SK-N-SH treated with all-trans-retinoic acid at 6 μM for 48 hours (cell line): ENCODE measurements at places on chromosomes 2 and 18.
A peak's percentile ranks its signal among the peaks of the same experiment; 100 is the strongest.

GRCh38 chr2:168035458-168035857 is 211.9 kb downstream of the STK39 start:
- ATAC-seq = no peak

GRCh38 chr2:74843899-74844298 is 10.0 kb downstream of the HK2 start:
- peak; percentile 3; the same call in 1 of the 3 replicates for ATAC-seq

GRCh38 chr2:29317077-29317517 is 201.9 kb downstream of the CLIP4 start:
- peak; percentile 81 for ATAC-seq

DNA sequence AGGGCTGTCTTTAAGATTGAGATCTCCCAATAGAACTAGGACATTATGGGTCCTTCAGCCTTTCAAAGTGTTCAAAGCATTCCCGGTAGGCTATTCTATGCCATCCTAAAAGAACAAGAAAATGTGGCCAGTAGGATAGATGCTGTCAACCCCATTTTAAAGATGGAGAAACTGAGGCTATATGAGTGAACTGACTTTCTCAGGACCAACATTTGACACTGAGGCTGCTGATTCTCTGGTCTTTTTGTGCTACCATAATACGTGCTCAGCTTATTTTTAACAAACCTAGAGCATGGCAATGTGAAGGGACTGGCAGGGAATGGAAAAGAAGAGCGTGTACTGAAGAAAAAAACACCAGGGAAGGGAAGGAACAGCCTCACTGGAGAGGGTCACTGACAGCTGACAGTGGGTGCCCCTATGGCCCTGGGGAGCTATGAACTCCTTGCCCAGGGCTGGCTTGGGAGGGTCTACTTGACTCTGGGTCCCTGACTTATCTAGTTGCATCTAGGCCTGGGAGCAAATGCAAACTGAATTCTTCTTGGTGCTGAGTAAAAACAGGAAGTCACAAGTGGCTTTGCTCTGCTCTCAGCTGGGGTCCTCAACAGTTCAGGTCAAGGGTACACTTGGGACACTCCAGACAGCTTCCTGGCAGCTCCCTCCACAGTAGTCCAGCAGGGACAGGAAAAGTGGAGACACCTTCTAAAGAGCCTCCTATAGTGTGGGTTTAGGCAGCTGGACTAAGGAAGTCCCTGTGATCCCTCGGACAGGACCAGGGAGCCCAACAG is 2.3 kb downstream of the CYRIA start:
- ATAC-seq = no peak

GRCh38 chr18:61323951-61324350 is 9.3 kb upstream of the CDH20 start:
- no peak for ATAC-seq

DNA sequence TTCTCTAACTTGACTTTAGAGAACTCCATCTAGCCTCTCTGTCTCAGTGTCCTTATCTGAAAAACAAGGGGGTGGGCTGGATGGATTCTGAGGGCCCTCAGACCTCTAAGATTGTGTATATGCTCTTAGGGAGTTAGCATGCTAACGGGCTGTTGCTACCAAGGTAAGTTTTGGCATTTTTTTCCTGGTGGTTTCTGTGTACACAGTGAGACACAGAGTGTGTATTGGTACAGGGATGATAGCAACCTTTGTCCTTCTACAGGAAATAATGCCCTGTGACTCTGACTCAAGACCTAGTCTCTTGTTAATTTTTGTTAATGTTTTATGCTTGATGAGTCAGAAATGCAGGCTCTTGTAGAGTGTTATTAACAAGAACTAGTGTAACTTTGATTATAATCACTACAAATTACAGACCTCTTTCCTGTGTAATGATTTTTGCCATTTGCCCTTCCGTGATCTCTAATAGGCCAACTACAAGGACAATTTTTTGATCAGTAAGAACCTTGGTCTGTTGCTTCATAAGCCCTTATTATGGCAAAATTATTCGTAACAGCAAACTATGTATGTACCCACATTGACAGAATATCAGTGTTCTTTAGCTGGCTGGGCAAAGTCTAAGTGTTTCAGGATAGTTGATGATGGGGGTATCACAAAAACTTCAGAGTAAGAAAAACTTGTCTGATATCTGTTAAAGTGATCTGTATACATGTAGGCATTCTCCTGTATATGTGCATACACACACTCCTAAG is 89.7 kb downstream of the SPTBN1 start:
- ATAC-seq = peak; percentile 31; the same call in 1 of the 3 replicates

GRCh38 chr2:188294352-188294926 is 2.8 kb downstream of the GULP1 start:
- no peak for ATAC-seq

DNA sequence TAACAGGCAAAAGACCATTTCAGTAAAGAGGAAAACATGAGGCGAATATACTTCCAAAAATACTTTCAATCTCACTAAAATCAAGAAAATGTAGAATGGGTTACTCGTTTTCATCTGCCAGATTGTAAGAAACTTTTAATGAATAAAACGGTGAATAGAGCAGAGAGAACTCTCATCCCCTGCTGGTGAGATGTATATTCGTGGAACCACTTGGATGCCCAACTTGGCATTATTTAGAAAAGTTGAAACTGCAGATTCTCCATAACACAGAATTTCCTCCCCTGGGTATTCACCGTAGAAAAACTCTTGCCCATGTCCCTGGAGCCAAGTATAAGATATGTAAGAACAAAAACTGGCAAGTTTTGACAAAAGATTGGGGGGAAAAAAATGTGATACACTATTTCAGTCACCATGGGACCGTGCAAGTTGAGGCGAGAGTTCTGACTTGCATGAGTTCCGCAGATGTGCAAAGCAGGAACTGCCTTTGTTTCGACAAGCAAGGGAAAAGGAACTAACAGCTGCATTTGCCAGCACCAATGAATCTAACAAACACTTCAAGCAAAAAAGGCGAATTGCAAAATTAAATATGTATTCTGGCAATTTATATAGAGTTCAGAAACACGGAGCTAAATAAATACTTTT is 14.8 kb downstream of the TIMM21 start:
- ATAC-seq = no peak

- no peak for ATAC-seq
Measured at GRCh38 chr18:55850904-55851303, 262.9 kb upstream of the TCF4 start.
